Lung (tissue), 17 donors: ENCODE measurements at places on chromosomes 5 and 9.

GRCh38 chr9:132016456-132016855 lies 63.2 kb downstream of the MED27 start:
- no peak for DNase-seq

DNA sequence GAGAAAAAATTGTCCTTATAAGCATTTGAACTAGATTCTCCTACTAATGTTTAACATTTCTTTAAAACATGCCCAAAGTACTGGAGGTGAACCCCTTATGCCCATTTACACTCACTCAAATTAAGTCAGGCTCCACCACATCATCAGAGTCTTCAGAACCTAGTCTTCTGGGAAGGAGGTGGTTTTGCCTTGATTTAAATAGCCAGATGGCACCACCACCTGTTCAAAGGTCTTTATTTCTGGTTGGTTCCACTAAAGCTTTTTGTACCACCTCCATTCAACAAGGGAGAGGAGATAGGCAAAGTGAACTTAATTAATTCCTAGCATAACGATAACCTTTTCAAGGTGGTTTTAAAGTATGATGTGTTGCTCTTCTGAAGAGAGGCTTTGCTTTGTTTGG lies 189.5 kb downstream of the SLF1 start:
- DNase-seq = no peak

DNA sequence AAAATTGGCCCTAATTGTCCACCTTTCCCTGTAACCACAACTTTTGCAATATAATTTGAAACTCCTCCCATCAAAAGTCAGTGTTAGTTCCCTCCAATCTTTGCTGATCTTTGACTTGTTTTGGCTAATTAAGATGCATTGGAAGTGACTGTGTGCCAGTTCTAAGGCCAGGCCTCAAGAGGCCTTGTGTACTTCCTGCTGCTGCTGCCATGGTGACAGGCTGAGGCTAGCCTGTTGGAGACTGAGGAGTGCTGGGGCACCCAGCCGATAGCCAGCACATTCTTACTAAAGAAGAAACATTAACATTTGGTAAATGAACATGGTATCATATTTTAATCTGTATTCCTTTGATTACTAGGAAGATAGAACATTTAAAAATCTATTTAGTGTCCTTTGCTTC lies 86.5 kb downstream of the SREK1 start:
- no peak for DNase-seq

DNA sequence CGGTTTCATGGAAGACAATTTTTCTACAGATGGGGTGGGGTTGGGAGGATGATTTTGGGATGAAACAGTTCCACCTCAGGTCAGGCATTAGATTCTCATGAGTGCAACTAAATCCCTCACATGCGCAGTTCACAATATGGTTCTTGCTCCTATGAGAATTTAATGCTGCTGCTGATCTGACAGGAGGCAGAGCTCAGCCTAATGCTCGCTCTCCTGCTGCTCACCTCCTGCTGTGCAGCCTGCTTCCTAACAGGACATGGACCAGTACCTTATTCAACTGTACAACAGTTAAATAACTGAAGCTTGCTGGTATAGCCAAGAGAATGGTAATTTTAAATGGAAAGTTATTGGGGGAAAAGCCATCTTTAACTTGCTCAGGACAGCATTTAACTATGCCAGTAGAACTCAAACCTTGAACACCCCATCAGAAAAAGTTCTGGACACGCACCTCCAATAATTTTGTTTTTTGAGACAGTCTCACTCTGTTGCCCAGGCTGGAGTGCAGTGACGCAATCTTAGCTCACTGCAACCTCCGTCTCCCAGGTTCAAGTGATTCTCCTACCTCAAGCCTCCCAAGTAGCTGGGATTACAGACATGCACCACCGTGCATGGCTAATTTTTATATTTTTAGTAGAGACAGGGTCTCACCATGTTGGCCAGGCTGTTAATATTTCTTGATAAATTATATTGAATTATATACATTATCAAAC lies 27.7 kb downstream of the HMGCR start:
- no peak for DNase-seq

DNA sequence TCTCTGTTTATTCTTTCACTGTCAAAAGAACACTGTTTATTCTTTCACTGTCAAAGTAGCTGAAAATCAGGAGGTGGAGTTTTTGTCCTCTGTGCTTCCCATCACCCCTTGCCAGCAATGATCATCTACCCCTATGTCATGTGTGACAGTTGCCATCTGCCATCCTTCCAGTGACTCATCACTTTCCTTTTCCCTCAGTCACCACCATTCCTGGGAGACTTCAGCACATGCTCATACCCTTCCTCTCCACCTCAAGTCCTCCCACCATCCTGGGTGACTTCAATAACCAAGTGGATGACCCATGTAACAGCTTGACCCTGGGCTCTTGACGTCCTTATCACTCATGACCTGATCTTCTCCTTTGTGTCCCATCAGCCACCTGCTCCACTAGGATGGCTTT lies 43.3 kb upstream of the RASEF start:
- DNase-seq = no peak
